ENCODE measurements at places on chromosomes 6 and 20.
A peak's percentile ranks its signal among the peaks of the same experiment; 100 is the strongest.

GRCh38 chr6:19849755-19850154 lies 12.6 kb downstream of the ID4 start:
- no peak for DNase-seq

- DNase-seq: no peak
Observed at GRCh38 chr6:150949526-150949925, 84.0 kb downstream of the MTHFD1L start.

- no peak for DNase-seq
Observed at GRCh38 chr6:155143029-155143577, 120.7 kb upstream of the CLDN20 start.

GRCh38 chr6:71982389-71982788 lies 96.0 kb downstream of the RIMS1 start:
- peak; percentile 43 for DNase-seq

GRCh38 chr20:1434571-1435336 lies 31.9 kb downstream of the NSFL1C start:
- peak; percentile 80 for DNase-seq

GRCh38 chr20:25372584-25373336 lies 17.9 kb downstream of the ABHD12 start:
- DNase-seq: no peak

DNA sequence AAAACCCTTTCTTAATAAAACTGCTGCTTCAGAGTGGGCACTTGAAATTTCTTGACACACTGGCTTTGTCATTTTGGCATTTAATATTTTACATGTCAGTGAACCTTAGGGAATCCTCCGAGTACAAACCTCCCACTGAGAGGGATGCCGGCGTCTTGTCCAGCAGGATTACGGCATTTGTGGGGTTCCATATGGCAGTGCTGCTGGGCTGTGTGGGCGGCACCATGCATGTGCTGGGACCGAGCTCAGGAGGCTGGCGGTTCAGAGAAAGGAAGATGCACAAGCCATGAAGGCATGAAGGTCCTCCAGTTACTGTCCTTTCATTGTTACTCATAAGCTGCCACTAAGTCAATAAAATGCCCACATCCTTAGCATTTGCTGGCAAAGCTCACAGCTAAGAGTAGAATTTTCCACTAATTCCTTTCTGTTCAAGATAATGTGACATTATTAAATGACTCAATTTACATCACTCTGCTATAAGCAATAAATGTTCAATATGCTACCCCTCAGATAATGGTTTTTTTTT lies 61.4 kb downstream of the LY86 start:
- no peak for DNase-seq

GRCh38 chr6:114833211-114833610 lies 490.4 kb upstream of the HS3ST5 start:
- no peak for DNase-seq

DNA sequence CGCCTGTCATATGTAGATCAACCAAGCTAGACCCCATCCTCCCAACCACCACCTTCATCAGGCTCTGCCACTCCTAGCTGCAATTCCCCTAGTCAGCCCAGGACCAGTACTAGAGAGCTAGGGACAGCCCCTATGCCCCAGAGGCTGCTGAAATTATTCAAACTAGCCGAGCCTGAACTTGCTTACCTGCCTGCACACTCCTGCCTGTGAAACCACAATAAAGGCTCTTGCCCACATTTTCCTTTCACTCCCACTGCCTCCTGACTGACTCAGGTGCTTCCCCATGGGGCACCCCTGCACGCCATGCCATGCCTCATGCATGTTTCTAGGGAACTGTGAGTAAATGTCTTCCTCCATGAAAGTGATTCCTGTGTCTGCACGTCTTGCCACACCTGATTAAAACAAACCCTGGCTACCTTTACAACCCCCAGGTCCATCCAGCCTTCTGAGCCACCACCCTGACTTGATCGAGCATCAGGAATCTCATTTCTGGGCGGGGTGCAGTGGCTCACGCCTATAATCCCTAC lies 66.5 kb upstream of the IER3 start:
- DNase-seq: peak; percentile 48

GRCh38 chr6:13471184-13471583 lies 16.2 kb downstream of the GFOD1 start:
- DNase-seq: no peak

GRCh38 chr20:7094438-7094997 lies 327.0 kb downstream of the BMP2 start:
- no peak for DNase-seq

DNA sequence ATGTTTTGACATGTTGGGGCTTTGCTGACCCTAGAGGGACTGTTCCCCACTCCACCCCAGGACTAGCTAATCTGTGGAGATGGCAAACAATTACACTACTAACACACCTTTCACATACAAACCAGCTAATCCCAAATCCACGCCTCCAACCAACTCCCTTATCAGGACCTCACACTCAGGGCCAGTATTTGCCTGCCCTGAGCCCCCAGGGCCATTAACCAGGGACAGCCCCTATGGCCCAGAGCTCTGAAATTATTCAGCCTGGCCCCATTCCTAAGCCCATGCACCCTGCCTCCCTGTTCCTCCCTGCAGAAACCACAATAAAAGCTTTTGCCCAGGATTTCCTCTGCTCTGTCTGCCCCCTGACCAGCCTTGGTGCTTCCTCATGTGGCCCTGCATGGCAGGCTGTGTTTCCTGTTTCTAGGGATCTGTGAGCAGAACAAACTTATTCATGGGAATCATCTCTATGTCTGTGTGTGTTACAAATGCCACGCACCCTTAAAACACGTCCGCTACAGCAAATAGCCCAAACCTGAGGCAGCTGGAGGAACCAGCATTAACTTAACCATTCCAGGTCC lies 121.2 kb downstream of the PXDC1 start:
- DNase-seq: no peak

DNA sequence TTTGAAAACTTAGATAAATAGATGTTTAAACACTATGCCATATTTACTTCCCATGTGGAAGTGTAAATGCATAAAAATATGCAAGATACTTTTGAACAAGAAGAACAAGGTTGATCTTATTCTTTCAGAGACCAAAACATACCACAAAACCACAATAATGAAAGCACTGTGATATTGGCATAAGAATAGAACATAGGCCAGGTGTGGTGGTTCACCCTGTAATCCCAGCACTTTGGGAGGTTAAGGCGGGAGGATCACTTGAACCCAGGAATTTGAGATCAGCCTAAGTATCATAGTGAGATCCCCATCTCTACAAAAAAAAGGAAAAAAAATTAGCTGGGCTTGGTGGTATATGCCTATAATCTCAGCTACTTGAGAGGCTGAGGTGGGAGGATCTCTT lies 66.5 kb downstream of the KCNS1 start:
- no peak for DNase-seq

DNA sequence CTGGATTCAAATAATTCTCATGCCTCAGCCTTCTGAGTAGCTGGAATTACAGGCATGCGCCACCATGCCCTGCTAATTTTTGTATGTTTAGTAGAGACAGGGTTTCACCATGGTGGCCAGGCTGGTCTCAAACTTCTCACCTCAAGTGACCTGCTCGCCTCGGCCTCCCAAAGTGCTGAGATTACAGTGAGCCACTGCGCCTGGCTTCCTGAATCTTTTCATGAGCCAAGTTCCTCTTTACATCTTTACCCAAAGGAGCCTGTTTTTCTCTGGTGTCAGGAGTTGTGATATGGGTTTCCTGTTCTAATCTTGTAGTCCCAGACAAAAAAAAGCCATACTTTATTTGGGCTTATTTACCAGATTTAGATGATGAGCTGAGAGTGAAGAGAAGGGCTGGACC lies 34.4 kb downstream of the PCNA start:
- no peak for DNase-seq

DNA sequence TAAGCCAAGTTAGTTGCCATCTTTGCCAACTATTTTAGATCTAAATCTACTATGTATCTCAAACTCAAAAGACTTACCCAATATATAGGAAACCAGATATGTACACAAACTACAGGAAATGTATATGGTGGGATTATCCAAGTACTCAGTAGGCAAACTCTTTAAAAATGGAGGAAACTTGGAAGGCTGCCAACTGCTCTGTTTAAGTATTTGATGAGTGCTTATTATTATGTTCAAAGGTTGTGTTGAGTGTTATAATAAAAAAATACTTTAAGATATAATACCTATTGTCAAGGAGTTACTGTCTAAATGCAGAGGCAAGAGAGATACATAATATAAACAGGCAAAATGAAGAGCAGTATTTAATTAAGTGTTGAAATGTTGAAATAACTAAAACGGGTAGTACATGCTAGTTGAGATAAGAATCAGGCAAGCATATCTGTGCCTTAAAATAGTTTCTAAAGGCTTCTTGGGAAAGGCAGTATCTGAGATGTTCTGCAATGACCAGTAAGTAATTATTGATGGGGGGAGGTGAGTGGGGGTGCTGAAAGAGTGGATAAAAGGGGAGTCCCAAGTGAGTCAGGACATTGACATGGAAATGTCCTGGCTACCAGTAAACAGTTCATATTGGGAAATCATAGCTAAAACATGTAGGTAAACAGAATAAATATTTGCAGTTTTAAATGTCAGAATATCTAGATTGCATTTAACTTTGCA lies 6.5 kb upstream of the DST start:
- no peak for DNase-seq

- no peak for DNase-seq
Observed at GRCh38 chr6:7161845-7162244, 54.1 kb downstream of the RREB1 start.

DNA sequence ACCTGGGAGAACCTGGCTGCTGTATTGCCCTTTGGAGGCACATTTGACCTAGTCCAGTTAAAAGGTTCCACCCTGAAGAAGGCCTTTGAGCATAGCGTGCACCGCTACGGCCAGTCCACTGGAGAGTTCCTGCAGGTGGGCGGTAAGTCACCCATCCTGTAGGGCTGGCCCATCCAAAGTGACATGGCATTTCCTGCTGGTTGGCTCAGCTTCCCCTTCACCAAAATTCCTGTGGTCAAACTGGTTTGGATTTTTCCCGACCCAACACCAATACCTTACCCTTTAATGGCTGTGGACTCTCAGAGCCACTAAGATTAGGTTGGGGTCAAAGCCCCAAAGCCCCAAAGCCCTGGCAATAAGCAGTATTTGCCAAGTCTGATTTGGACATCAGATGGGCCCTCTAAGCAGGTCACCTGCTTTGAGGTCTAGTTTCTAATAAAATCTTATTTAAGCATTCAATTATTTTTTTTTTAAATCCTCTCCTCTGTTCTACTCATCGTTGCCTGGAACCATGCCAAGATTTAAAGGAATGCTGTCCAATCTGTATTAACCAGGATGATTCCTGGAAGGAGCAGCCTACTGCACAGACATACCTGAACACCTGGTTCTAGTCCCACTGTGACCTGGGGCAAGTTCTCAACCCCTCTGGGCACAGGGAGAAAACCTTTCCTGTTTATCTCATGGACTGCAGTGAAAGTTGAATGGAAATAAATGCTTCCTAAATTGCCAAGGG lies 40.8 kb downstream of the NT5E start:
- no peak for DNase-seq

- DNase-seq: no peak
Observed at GRCh38 chr6:164005004-164005711, 590.6 kb downstream of the QKI start.

- DNase-seq: no peak
Observed at GRCh38 chr6:17927705-17928104, 59.7 kb downstream of the KIF13A start.

DNA sequence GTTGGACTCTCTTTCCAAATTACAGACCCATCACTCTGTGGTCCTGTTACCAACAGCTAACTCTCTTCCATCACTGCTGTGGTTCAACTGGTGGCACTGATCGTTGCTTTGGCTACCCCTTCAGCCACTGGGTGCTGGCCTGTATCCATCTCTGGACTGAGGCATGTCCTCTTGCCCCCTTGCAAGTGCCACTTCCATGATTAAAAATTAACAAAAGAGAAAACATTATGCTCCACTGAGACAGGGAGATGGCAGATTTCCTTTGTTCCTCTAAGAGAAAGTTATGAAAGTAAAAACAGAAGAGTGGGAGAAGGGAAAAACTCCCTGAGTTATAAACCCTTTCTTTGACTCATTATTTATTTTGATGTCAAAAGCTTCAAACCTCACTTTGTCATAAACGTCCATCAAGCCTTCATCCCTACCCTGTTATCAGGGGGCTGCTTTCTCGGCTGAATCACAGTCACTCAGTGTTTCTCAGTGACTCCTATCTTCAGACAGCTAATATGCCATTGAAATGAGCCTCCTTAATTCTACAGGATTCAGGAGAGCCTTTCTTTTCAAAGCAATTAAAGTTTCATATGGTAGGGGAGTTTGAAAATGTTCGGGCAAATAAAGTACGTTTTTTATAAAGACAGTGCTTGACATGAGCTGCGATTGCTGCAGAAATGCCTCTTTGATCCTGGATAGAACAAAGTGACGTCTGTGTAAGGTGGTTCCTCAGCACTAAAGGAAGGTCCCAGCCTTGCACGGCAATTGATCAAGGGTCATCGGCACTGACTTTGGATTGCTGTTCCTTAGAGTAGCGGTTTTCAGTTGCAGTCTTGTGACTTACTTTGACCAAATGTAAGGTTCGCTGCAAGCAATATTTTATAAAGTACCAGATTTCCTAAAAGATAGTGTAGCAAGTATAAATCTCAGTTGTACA lies 49.9 kb upstream of the PBOV1 start:
- DNase-seq: no peak

DNA sequence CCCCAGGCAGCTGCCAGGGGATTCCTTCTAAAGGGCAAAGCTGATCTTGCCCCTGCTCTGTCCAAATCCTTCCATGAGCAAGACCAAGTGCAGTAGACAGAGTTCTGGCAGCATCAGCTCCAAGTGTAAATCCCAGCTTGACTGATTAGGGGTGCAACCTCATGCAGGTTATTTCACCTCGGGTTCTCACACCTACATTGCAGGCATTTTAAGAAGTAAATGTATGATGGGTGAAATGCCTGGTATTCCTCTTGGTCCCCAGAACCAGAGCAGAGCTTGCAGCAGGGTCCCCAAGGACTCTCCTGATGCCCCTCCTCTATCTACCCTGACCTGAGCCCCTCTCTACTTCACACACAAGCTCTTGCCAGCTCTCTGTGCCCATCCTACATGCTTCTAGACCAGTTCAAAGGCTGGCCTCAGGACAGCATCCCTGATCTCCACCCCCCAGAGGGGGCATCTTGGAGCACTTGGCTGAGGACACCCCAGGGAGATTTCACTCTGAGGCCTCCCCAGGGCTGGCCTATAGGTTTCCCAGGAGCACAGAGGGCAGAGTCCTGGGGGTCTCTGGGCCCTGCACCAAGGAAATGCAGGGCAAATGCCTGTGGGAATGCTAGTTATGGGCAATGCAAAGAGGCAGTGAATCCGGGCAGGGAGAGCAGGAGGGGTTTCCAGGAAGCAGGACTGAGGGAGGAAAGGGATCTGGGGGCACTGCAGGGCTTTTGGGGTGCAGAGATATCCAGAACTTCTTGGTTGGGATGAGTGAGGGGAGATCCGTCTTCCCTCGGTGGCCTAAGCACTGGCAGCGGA lies 1.0 kb downstream of the LZTS3 start:
- DNase-seq: no peak

- no peak for DNase-seq
Observed at GRCh38 chr20:33345342-33345741, 56.0 kb downstream of the CDK5RAP1 start.
